Right lobe of liver (tissue), 6 donors: ENCODE measurements at places on chromosomes 6 and 20.

DNA sequence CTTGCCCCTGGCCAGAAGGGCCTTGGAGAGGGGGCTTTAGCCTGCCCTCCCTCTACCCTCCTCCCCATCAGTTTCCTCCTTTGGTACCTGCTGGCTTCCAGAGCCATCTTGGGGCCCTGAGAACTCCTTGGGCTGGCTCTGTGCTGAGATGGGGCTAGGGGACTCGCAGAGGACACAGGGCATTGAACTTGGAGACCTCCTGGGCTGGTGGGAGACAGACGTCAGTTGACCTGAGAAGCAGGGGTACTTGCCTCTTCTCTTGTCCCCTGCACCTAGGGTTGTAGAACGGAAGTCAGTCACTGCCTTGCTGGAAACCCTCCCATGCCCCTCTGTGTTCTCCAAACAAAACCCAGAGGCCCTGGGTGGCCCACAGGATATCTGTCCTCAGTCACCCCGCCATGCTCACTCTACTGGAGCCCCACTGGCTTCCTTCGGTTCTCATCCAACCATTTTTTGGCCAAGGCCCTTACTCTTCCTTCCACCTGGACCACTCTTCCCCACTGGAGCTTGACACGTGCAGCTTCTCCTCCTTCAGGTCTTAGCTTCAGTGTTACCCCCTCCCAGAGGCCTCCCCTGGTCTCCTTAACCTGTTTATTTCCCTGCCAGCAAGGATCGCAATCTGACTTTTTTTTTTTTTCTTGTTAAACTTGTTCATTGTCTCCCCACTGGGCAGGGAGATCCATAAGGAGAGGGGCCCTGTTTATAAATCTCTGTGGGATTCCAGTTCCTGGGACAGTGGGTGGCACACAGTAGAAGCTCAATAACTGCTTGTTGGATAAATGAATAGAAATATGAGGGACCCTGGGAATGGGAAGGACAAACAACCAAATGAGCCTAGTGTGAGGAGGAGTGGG, 971 bp downstream of the RBCK1 start:
- DNase-seq: no peak

GRCh38 chr6:99780556-99780885, 173.9 kb downstream of the PRDM13 start:
- no peak for DNase-seq

DNA sequence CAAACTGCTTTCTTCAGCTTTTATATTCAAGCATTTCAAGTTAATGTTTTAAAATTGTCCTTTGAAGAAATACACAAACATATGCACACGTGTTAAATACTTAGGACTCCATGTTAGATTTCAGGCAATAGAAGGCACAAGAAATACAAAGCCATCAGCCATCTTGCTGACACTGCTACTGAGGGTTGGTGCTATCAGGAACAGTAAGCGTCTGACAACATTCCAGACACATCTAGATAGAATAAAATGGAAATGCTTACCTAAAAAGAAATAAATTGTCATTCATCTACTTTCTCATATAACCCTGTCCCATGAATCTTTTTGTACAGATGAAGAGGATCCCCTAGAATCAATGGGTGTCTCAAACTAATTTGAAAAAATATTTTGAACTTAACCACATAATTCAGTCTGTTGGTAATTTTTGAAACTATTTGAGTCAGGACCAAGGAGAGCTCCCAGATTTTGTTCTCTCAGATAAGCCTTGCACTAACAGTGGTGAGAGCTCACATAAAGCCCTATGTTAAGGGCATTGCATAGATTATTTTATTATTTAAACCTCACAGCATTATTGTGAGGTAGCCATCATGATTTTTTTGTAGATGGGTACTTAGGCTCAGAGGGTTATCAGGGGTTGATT, 631.1 kb upstream of the POU3F2 start:
- no peak for DNase-seq

- no peak for DNase-seq
Measured at GRCh38 chr20:4854561-4854901, 132.8 kb downstream of the PRND start.

GRCh38 chr20:7463290-7463689, 477.0 kb downstream of the HAO1 start:
- no peak for DNase-seq

DNA sequence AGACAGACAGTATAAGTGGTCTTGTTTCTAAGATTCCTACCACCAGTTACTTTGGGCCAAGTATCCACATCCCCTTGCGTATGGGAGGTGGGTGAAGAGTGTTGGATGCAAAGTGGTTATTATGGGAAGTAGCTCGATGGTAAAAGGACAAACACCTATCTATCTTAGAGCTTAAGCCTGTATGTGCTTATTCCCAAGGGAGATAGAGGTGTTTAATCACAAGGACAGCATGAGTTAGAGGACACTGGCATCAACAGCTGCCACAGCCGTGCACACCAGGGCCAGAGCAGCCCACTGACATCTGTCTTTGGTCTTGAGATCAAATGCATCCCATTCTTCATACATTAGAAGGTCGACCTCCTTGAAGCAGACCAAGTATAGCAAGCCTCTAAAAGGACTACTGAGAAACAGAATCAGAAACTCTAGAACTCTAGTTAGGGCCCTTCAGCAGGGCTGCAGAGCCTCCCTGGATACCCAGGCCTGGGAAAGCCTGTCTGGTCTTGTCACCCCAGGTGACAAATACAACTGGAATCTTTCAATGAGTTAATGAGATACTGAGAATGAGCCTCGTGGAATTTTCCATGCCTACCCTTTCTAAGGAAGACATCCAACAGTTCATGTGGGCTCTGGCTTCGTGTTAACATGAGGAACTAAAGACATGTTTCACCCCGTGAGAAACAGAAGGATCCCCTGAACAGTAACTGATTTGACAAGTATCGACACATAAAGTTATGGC, 28.7 kb downstream of the TXNDC5 start:
- no peak for DNase-seq

- DNase-seq: no peak
Measured at GRCh38 chr6:42367353-42368011, 84.2 kb downstream of the TRERF1 start.

GRCh38 chr20:17557675-17558006, 12.2 kb upstream of the DSTN start:
- no peak for DNase-seq

GRCh38 chr20:63543733-63544132, 3.8 kb downstream of the SRMS start:
- no peak for DNase-seq
